ENCODE measurements at places on chromosomes 1 and 21.

DNA sequence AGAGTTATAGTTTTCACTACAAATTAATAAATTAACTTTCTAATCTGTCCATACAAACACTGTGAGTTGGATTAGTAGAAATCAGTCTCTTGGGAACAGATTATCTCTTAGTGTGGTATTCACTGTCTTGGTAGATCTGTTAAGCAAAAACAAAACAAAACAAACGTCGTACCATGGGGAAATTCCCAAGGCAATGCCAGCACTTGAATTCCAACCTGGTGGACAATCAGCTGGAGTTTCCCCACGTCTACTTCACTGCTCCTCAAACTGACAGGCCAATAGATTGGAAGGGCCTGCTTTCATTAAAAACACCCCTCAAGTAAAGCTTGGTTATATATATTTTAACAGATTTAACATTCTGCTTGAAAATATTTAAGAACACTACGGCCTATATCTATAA lies 31.9 kb downstream of the GDAP2 start:
- no peak for DNase-seq

GRCh38 chr1:155871390-155871789 lies 12.0 kb downstream of the SYT11 start:
- no peak for DNase-seq

DNA sequence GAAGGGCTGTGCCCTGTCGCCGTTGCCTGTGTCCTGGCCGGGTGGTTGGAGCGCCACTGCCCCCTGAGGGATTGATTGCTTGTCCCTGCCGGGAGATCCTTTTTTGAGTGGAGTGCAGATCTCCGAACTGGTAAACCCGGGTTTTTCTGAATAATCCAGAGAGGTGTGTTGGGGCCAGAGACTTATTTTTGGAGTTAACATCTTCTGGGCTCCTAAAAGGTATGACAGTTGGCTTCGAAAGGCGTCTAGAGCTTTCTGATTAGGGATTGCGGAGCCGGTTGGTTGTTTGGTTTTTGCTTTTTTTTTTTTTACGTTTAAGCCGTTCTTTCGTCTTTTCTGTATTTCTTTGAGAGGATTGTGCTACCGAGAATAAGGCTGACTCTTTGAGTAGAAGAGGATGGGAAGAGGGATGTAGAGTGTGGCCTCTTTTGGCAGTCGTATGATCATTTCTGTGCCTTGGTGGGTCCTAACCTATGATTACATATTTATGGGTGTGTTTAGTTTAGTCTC lies 756 bp downstream of the RLF start:
- no peak for DNase-seq

GRCh38 chr1:96966536-96967138 lies 245.1 kb downstream of the PTBP2 start:
- DNase-seq = peak; percentile 78

DNA sequence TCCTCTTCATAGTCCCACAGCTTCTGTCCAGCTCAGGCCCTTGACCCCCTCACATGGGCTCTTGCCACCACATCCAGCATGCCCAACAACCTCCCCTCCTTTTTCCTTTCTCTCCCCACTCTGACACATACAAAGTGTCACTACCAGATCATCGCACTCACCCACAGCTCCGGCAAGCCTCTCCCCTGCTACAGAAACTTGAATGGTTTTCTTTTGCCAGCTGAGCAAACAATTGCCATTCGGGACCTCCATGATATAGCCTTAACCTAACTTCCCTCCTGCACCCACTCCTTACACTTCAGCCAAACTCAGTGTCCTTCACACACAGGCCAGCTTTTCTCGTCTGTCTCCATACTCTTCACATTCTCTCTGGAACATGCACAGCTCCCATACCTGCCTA lies 43.3 kb downstream of the MAB21L3 start:
- DNase-seq = peak; percentile 13

DNA sequence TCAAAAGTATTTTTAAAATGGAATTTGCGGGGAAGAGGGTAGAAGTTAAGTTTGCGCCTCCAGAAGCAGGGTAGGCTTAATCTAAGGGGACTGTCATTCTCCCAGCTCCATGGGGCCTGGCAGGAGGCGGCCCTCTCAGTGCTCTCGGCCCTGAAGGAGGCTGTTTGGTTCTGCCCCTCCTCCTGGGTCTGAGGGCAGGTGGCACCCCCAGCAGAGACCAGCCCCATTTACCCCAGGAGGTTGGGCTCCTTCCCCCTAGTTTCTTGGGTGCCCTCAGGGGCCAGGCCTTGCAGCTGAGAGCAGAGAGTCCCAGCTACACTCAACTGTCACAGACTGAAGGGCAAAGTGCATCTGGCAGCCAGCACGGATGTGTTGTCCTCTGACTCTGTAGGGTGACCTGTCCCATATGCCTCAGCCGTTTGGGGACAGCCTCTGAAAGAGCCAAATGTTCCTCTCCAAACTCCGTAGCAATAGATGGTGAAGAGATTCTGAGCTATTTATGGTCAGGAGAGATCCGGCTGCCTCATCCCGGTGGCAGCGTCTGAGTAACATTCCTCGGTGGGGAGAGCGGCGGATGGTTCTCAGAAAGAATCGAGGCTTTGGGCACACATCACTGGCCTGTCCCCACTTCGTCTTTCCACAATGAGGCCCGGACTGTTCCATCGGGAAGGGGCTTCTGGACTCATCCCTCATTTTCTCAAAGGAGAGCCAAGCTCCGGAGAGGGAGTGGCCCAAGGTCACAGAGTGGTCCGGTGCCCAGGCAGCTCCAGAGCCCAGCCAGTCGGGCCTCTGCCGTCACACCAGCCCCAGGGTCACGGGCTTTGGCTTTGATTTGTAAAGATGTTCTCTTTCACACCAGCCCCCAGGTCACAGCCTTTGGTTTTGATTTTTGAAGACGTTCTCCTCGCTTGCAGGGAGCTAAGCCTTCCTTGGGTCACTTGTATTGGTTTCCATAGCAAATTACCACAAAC lies 424.2 kb upstream of the VAMP3 start:
- DNase-seq = no peak

GRCh38 chr1:87197156-87197555 lies 131.5 kb upstream of the LMO4 start:
- DNase-seq = no peak

- no peak for DNase-seq
Measured at GRCh38 chr1:155000411-155000725, 2.2 kb upstream of the ZBTB7B start.

GRCh38 chr1:56547977-56548376 lies 31.4 kb downstream of the PLPP3 start:
- no peak for DNase-seq

DNA sequence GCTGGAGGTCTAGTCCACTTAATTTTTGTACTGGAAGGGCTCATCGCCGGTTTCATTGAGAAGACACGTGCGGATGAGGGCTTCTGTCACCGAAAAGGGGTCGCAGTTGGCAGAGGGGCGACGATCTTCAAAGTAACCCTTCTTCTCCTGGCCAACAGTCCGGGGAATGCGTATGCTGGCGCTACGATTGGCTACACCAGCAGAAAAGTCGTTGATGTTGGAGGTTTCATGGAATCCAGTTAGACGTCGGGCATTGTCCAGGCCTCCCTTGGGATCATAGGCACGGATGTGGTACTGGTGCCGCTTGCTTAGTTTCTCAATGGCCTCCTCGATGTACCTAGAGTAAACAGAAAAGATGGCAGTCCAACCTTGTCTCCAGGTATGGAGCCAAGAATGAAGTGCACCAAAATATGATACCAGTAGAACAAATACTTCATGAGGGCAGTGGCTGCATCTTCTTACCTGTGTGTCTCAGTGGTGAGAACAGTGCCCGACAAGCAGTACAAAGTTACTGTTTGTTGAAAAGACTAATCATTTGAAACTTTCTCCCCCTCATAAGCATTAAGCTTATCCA lies 7.1 kb downstream of the GLUL start:
- no peak for DNase-seq

GRCh38 chr1:164641353-164641730 lies 82.4 kb downstream of the PBX1 start:
- DNase-seq = no peak

GRCh38 chr1:82391712-82392111 lies 591.0 kb downstream of the ADGRL2 start:
- DNase-seq = no peak

- DNase-seq = no peak
Measured at GRCh38 chr1:245168086-245168485, 13.3 kb downstream of the KIF26B start.

Data from activated CD8-positive, alpha-beta T cell treated with anti-CD3 and anti-CD28 coated beads, Interleukin-2, amount 10 ng/mL, durations not matched to agents 7 days and 5 days (primary cell).